Daoy (cell line): ENCODE measurements at places on chromosomes 7 and 10.

DNA sequence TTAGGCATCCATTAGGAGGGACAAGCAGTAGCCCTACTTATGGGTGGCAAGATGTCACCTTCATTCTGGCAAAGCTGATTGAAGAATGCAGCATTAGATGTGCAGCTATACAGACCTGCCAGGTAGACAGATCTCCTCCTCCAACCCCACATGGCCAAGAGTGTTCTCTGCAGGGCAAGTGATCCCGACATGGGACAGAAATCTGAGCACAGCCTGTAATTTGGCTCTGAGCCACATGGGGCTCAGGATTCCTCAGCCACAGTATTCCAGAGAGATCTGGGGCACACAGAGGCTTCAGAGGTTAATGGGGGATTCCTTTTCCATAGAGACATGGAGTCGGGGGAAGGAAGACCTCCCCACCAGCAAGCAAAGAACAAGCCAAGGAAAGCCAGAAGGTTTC, 58.7 kb upstream of the GDF10 start:
- DNase-seq: no peak

DNA sequence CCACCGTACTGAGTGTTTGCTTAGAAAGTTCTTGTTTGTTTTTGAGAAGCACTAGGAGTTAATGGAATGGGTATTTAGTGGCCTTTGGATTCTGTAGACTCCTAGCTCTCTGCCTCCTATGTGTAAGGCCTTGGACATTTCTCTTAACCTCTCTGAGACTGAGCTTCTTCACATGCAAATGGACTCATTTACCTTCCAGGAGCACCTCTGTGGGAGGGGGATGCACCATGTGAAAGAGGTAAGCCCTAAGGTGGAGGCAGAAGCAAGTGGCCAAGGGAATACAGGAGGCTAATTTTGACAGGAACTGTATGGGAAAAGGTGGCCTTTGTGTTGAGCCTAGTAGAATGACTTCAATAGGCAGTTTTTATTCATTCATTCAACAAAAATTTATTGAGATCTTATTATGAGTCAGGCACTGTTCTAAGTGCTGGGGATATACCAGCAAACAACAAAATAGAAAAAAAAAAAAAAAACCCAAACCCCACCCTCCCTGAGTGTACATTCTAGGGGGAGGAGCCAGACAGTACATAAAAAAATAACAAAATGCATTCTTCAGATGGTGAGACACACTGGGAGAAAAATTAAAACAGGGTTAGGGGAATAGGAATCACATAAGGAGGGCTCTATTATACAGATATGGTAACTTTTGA, 9.2 kb upstream of the EPHA1 start:
- no peak for DNase-seq

DNA sequence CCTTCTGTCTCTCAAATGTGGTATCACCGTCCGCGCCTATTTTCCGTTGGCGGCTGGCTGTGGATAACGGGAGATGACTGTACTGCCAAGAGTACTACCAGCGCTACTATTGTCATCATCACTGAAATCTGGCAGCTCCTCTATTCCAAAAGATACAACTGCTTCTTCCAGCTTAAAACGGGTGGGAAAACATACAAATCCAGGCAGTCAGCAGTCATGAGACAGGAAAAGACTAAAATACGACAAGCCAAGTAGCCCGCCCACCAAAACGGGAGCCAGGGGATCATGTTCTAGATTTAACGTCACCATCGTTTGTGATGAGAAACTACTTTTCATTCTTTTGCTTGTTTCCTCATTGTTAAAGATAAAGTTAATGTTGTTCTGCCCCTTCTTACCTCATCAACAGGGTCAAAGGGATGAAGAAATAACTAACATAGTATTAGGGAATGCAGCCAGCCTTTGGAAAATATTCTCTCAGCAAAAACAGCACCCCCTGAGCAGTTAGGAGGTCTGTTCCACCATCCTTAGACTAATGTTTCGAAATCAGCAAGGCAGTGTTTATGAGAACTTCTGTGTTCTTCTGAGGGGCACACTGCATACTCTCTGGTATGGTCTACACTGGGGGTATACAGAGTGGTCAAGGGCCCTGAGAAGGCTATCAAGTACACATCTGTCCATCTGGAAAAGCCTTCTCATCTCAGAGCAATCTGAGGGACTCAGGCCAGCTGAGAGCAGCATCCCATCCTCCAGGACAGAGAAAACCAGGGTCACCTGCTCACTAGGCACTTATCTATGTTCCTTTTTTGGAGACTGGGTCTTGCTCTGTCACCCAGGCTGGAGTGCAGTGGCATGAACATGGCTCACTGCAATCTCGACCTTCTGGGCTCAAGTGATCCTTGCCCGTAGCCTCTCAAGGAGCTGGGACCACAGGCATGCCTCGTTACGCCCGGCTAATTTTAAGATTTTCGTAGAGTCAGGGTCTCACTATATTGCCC, 47.5 kb downstream of the GNA12 start:
- DNase-seq: no peak

DNA sequence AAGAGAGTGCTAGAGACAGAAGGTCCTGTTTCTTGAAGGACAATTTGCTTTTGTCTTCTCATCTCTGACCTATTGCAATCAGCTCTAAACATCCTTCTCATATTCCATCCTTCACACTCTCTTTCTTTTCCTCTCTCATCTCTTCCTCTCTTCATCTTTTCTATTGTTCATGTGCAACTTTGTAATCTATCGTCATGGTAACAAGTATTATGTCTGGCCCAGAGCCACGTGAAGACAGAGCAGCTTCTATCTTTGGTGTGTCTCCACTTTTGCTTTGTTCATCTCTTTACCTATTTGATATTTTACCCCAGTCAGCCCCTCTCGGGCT, 104.9 kb upstream of the ABCB5 start:
- no peak for DNase-seq

DNA sequence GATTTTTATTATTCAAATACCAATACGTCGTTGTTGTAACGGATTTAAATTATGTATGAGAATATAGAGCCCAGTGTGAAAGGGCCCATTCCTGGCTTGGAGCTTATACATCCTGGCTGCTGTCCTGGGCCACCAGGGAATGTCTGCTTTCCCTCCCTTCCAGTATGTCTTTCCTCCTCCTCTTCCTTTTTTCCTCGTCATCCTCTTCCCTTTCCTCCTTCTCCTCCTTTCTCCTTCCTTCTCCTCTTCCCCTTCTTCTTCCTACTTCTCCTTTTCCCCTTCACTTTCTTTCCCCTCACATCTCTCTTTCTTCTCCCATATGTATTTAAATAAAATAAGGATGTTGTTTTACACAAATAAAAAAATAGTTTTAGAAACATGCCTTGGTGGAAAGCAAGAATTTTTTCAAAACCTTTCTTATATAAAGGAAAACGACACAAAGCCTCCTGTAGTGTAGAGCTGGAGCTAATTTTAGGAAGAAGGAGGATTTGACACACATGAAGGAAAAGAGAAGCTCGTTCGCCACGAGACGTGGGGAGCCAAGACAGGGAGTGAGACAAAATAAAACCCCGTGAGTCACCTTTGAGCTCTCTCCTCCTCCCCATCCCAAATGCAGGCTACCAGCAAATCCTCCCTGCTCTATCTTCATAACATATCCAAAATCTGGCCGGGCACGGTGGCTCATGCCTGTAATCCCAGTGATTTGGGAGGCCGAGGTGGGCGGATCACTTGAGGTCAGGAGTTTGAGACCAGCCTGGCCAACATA, 301.1 kb upstream of the LYZL1 start:
- DNase-seq: no peak

- no peak for DNase-seq
Measured at GRCh38 chr7:68014031-68014736, 1017.6 kb downstream of the TYW1 start.

DNA sequence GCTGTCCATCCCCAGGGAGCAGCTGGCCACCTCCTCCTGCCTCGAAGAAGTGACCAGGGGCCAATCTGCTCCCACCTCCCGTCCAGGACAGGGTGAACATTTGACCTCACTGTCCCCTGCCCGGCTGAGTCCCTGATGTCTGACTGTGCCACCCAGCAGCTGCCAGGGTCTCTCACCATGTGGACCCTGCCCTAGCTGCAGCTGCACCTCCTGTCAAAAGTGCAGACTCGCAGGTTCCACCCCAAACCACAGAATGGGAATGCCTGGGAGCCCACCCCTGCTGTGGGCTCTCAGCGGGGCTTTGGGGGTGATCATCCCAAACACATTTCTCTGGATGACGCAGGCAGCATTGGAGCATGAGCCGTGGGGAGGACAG, 86.1 kb downstream of the RGS10 start:
- DNase-seq: no peak

- no peak for DNase-seq
Measured at GRCh38 chr7:1901431-1902210, 231.5 kb downstream of the ELFN1 start.

DNA sequence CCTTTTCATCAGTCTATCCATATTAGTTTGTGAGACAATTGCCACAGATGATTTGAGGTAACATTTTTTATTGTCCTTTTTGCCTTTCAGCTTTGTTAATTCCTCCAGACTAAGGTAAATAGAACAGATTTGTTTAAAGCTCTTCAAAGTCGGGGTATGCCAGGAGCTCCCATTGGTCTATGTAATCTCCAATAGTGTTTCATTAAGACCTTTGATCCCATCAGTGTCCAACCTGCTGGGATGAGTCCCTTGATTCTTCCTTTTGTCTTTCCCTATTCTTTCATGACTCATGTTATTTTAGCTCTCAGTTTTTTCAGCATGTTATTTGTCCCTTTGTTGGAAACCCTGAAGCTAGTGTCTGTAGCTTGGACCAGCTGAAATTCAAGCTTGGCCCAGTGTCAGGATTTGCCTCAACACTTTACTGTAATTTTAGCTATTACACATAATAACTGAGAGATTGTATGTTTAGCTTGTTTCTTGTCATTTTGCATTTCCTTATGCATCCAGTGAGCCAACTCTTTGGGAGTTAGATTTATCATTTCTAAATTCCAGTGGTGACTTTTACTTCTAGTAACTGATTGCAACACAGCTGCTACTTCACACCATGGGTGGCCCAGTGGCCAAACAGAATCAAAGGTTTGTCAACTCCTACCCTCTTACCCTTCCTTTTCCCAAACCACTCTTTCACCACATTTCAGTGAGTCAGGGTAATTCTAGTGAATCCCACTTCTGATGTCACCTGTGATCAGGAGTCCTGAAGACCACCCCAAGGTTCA, 15.3 kb downstream of the AGBL3 start:
- DNase-seq: peak; percentile 15

DNA sequence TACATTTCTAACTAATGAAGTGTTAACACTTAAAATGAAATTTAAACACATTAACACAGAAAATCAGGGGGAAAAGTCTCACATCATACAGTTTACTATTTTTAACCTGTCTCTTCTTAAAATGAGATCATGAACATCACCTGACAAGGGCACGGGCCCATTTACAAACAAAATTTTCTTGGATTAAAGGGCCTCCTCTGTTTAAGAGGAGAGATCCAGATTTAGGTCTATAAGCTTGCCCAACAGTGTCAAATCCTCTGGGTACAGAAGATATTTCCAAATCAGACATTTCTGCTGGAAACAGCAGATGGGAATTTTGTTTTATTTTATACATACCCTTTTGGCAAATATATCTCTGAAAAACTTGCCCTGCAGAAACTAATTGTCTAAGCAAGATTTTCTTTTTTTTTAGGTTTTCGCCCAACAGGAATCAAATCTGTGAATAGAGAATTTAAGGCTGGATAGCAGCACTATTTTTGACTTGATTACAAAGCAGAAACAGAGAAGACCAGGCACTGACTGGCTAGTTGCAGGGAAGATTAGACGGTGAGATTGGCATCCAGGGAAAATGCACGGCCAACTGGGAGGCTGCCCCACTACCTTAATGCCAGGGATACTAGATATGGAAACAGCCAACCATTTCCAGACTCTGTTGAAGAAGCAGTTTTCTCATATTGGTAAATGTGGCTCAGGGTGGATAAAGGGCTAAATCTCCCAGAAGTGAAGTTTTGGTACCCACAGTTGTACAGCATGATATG, 173.4 kb downstream of the LRRN3 start:
- DNase-seq: no peak

GRCh38 chr10:76333326-76333725, 901.9 kb downstream of the LRMDA start:
- no peak for DNase-seq

- DNase-seq: no peak
Measured at GRCh38 chr7:65809259-65809981, 63.5 kb upstream of the VKORC1L1 start.

- no peak for DNase-seq
Measured at GRCh38 chr10:80268938-80269588, 20.4 kb downstream of the MAT1A start.

DNA sequence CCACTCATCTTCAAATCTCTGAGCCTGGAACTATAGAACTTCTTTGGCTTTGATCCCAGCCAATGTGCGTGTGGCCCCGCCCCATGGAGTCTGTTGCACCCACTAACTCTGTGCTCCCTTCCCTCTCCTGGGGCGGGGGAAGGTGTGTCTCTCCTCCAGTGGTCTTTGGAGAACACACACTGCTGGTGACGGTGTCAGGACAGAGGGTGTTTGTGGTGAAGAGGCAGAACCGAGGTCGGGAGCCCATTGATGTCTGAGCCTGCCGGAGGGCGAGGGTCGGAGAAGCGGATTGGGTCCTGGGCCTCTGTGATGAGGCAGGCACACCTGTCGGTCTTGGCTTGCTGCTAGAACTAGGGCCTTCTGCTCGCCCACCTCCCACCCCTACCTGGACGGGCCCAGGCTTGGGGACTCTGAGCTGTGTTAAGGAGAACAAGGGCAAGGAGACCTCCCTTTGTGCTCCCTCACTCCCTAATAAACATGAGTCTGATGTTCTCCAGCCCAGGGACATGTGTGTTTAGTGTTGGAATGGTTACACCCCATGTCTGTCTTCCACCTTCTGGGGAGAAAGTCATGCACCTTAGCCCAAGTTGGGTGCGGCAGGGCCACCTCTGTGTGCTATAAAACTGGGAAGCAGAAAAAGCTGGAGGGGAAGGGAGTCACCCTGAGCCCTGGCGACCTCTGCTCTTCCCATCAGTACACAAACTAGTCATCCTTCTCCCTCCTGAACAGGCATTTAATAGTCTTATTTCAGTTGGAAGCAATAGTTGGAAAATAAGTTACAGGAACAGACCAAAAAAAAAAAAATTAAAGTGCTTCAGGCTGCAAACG, 4.6 kb downstream of the TRAPPC14 start:
- DNase-seq: no peak

- DNase-seq: no peak
Measured at GRCh38 chr10:13733071-13733470, 146.3 kb downstream of the PRPF18 start.

DNA sequence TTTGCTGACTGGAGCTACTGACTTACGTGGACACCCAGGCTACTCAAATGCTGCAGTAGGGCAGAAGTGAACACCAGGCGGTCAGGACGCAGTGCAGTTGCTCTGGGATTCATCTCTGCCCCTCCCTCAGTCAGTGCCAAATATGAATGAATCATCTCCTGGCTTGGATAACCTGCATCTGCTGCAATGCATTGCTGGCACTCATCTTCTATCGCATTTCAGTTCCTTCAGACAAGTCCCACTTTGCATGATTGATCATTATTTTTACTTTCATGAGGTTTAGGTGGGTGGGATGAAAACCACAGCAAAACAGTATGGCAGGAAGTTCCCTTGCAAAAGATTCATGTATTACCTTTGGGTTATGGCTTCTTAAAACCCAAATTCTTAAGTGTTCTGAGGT, 224.6 kb upstream of the NRP1 start:
- peak; percentile 77 for DNase-seq

GRCh38 chr10:78405231-78405630, 371.6 kb downstream of the RPS24 start:
- no peak for DNase-seq
